ENCODE measurements at places on chromosomes 7 and 10.

GRCh38 chr10:103660364-103661197 lies 167.1 kb downstream of the NEURL1 start:
- DNase-seq: peak; percentile 54

GRCh38 chr7:50214771-50215170 lies 89.7 kb upstream of the IKZF1 start:
- DNase-seq: no peak

DNA sequence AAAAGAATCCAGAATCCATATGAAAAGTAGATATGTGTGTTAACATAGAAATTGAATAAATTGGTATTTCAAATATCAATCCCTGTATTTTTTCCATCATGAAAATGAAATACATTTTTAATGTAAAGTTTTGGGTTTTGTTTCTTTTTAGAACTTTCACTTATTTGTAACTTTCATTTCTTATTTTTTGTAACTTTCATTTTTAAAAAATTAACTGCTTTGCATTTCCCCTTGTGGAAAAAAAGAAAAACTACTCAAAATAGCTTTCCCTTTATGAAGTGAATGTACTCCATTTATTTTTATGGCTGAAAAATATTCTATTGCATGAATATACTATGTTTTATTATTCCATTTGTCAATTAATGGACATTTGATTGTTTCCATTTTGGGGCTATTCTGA lies 75.6 kb upstream of the SMNDC1 start:
- DNase-seq: no peak

DNA sequence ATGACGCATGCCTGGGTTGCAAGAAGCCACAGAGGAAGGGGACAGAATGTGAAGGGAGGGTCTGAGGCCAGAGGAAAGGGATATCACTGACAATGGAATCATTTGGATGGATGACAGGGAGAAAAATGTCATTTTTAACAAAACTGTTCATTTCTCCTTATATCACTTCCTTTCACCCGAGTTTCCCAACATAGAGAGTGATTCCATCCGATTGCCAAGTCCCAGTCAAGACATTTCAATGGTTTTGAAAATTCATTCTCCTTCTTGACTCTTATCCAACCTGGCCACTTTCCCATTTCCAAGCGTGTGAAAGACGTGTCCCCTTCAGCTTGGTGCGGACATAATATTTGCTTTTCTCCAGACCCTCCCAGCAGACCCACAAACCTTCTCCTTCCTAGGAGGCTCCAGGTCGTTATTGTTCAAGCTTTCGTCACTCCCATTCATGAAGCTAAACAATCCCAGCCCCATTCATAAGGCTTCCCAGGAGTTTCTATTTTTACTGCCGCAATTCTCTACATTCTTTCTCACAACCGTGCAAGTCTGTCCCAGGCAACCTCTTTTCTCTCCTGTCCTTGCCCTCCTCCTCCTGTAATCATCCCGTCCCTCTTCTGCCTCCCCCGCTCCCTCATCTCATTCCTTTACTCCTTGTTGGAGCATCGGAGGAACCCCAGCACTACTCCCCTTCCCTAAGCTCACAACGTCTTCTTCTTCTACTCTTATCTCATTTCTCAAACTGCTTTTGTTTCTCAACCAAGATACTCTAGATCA lies 301.3 kb upstream of the KLF6 start:
- DNase-seq: no peak

DNA sequence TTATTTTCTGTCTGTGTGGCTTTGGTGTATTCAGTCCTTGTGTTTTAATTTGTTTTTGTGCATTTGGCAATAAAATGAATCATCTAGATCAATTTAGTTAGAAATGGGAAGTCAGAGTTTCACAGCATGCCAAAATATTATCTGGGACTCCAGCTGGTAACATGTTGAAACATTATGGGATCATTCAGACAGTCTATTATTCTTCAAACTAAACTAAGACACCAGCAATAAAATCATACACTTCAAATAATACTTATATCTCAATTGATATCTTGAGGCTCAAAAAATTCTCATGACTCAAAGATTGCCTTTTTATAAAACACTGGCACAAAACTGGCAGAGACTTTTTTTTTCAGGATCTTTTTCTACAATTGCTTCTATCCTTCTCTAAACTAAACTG lies 5.8 kb upstream of the RP9 start:
- DNase-seq: no peak

DNA sequence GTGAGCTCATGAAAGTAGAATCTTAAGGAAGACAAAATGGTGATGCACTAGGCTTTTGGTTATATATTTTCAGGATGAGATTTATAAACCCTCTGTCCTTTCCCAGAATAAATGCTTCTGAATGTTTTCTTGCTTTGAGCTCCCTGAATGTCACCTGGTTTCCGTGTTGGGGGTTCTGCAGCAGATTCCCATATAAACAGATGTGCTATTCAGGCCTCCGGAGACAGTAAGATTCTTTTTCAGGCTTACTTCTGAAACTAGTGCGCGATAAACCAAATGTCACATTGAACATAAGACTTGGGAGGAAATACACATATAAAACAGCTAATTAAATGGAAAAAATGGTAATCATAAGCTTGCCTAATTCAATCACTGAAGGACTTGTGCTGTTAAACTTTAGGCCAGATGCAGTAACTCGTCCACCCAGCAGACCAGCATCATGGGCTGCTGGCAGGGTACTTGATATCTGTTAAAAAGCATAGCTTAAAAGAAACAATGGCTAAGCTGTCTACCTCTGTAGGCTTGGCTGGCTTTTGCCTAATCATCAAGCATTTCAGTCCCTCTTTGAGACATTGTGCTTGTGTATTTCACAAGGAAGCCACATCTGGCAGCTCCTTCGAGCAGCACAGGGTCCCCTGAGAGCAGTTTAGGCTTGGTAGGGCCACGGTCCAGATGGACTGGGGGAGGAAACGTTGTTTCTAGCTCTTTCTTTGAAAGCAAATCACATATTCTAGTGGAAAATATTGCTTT lies 281.2 kb upstream of the KIAA1217 start:
- no peak for DNase-seq

DNA sequence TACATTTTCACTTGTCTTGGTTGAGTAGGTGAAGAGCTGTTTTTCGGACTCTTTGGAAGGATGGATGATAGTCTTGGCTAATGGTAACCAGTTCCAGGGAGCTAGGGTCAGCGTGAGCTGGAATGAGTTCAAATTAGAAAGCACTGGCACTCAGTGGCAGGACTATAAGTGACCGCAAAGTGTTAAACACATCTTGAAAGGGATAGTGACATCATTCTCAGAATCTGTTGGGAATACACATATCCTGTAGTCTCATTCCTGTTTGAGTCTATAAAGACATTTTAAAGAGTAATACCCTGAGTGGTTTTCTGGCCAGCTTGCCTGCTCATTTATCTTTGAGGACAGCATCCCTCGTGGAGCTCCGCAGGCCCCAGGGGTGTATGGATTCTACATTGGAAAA lies 56.7 kb upstream of the TMEM248 start:
- DNase-seq: no peak

- DNase-seq: no peak
These were observed 94.4 kb upstream of the FZD1 start for GRCh38 chr7:91169830-91170191.

GRCh38 chr10:70559861-70560260 lies 42.7 kb downstream of the PRF1 start:
- DNase-seq: no peak

- DNase-seq: no peak
These were observed 266.7 kb upstream of the CHRM2 start for GRCh38 chr7:136601772-136602171.

- no peak for DNase-seq
These were observed 65.9 kb upstream of the PRKG1 start for GRCh38 chr10:51008346-51008745.

- no peak for DNase-seq
These were observed 44.2 kb upstream of the PPP2R2D start for GRCh38 chr10:131856441-131857094.

DNA sequence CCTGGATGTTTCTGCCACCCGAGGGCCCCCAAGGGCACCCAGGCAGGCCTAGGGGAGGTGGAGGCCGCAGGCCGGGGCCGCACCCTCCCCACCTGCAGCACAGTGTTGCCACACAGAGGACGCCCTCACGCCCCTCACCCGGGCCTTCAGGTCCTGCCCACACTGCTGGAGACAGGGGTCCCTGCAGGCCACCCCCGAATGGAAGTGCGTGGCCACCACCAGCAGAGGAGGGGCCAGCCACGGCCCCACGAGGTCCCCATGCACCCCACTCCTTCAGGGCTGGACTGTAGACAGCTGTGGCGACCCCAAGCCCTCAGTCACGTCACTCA lies 35.4 kb downstream of the ADAP1 start:
- no peak for DNase-seq

- no peak for DNase-seq
These were observed 150.8 kb downstream of the NRP1 start for GRCh38 chr10:33183655-33184054.

DNA sequence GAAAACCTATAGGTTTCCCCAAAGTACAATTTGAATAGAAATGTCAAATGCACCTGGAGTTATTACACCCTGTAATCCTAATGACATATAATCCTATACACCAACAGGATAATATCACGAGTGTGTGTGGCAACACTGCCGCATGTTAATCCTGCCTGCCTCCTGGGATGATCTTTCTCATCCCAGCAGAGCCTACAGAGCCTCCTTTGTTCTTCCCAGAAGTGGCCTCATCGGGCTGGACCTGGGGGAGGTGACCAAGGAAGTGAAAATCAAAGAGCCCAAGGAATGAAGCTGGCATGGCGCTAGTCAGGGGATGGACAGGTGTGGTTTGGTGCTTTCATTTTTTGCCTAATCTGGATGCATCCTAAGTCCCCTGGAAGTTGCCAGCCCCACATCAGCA lies 29.5 kb upstream of the LEP start:
- DNase-seq: no peak

Data from brain pericyte (primary cell).